A549 (cell line): ENCODE measurements at places on chromosomes 6 and 20. TPM values are rescaled to one million over a fixed set of nuclear protein-coding genes. Genes with fewer than 3 reads are reported as not detected.

- DNase-seq = no peak
Measured at GRCh38 chr6:7806711-7807110, 80.8 kb downstream of the BMP6 start.

- DNase-seq = no peak
Measured at GRCh38 chr6:18707714-18708439, 320.7 kb downstream of the RNF144B start.

DNA sequence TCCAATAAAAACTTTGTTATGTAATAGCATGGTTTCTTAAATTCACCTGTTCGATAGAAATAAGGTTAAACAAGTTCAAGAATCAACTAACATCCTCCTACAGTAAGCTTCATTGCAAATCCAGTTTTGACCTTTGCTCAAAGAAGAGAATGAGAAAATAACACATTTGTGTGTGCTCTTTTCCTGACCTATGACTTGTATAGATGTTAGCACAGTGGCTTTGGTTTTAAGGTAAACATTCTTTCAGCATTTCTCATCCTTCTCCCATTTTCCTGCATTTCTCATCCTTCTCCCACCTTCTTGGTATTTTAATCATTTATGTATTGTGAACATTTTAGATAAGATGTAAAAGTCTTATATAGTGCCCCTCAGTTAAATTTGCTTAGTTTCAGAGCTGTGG is 73.9 kb downstream of the PLCB1 start:
- no peak for DNase-seq

- DNase-seq = no peak
Measured at GRCh38 chr6:152922706-152923105, 60.1 kb downstream of the FBXO5 start.

FNDC1 gene
- polyA plus RNA-seq = 0.01 to 0.04 TPM in 2 of 3 replicates, not detected in the other

DNA sequence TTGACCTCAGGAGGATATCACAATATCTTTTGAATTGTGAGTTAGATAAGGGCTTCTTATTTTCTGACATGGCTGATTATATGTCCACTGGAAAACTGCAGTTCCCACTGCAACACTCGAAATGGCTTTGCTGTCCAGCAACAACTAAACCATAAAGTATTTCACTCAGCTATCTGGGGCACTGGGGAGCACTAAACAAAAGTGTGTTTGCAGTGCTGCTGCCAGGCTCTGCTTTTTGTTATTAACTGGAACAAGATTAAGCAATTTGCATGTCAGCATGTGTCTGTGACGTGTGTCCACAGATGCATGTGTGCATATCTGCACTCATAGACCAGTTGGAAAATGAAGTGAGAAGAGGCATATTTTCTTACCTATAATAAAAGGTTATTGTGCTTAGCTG is 107.8 kb upstream of the CCN2 start:
- DNase-seq = no peak

- no peak for DNase-seq
Measured at GRCh38 chr6:83600459-83600858, 88.1 kb downstream of the PRSS35 start.
